ENCODE measurements at places on chromosomes 12 and 14.

DNA sequence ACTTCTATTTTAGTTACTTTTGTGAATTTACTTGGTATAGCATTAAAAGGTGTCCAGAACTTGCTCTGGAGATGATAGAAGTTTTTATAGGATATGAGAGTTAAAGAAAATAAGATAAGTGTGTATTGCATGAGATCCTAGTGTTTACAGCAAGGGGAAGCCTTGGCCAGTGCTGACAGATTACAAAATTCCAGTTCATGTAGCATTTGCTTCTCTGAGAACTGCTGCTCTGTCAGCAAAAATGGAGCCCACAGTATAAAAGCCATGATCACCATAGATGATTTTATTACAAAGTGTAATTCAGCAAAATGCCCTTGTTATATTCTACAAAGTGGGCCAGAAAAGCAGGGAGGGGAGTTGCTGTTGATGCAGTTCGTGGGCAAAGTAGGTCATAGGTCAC, 40.0 kb upstream of the ATF1 start:
- no peak for DNase-seq

GRCh38 chr14:103067231-103067954, 10.0 kb upstream of the CDC42BPB start:
- no peak for DNase-seq

- DNase-seq = no peak
Observed at GRCh38 chr12:130661486-130662255, 54.4 kb downstream of the RIMBP2 start.

DNA sequence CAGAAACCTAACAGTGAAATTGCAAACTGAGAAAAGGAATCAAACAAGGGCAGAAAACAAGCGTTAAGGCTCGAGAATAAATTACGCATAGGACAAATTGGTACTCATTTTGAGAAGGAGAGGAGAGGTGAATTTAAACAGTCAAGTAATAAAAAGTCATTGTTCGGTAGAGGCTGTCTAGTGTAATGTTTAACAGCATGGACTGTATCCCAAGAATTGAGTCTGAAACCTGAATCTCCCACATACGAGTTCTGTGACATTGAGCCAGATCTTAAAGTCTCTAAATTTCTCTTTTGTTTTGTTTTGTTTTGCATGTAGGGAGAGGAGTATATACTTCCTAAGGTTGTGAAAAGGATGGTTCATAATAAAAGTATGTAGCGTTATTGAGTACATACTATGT, 216.5 kb upstream of the BTG1 start:
- DNase-seq = no peak

- no peak for DNase-seq
Observed at GRCh38 chr12:51740536-51740935, 108.0 kb downstream of the FIGNL2 start.

Measured in activated T-cell treated with anti-CD3 and anti-CD28 coated beads, Interleukin-2, amount 50 U/mL, for 48 hours (primary cell).